Smooth muscle cell of the coronary artery (primary cell): ENCODE measurements at places on chromosomes 2 and 18. TPM values are rescaled to one million over a fixed set of nuclear protein-coding genes. Genes with fewer than 3 reads are reported as not detected.

The OTX1 gene
- total RNA-seq = 0.12 and 0.23 TPM in 2 replicates

The ATP6V1B1 gene
- 0.45 and 0.94 TPM in 2 replicates for total RNA-seq

The CFAP65 gene
- total RNA-seq = not detected in 2 replicates

The LCT gene
- total RNA-seq = under 0.01 TPM in 1 of 2 replicates, not detected in the other

The MORN2 gene
- 17.2 and 20.0 TPM in 2 replicates for total RNA-seq
